Fibroblast of skin of left biceps (primary cell): ENCODE measurements at places on chromosomes 2 and 18.

DNA sequence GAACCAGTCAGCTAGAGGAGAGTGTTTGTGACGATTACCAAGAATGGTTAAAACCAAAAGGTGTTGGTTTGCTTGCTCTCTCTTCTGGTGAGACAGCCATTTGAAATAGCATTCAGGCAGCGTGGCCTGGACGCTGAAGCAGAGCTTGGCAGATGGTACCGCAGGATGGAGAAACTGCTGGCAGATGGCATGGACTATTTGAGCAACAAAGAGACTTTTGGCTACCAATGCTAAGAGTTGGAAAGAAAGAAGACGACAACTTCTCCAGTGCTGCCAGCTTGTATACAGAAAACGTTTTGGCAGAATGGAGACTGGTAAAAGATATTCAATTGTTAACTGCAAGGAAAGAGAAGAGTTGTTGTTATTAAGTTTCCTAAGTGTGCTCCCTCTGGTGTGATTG lies 315.0 kb downstream of the PARD3B start:
- DNase-seq = no peak

GRCh38 chr2:136253288-136254004 lies 135.5 kb upstream of the CXCR4 start:
- DNase-seq = no peak

DNA sequence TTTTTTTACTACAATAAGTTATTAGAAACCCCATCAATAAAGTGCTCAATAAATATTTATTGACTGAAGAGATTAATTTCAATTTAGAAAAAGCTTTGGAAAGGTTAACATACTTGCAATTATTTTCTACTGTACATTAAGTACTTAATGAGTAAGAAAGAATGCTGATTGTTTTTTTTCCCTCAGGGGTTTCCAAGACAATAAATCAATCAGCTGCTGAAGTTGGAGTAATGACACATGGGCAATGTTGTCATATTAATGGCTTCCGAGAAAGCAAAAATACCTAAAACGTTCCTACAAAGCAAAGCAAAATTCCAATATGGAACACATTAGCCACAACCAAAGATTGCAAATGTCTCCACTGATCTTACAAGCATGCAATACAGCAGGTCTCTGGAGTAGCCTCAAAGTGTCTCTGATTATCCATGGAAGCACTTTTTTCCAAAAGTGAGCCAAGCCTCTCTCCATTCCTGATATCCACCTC lies 66.7 kb downstream of the ZC3H6 start:
- no peak for DNase-seq

- DNase-seq = no peak
Observed at GRCh38 chr2:10324095-10324832, 21.6 kb downstream of the HPCAL1 start.

DNA sequence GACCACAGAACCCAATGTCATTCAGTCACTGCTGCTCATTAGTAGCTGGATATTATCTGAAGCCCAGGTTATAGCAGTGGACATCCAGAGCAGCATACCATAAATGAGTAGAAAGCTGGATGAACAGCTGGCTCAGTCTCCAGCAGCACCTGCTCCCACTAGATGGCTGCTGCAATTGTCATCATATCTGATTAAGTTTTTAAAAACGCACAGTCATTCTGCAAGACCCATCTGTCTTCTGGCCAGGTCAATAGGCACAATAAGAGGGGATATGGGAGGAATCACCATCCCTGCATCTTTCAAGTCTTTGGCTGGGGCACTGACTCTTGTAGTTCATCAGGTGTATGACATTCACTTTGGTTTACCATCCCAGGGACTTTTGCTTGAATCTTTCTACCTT lies 55.1 kb upstream of the XDH start:
- DNase-seq = no peak
